Epithelial cell of proximal tubule (primary cell): ENCODE measurements at places on chromosomes 12 and 14.

DNA sequence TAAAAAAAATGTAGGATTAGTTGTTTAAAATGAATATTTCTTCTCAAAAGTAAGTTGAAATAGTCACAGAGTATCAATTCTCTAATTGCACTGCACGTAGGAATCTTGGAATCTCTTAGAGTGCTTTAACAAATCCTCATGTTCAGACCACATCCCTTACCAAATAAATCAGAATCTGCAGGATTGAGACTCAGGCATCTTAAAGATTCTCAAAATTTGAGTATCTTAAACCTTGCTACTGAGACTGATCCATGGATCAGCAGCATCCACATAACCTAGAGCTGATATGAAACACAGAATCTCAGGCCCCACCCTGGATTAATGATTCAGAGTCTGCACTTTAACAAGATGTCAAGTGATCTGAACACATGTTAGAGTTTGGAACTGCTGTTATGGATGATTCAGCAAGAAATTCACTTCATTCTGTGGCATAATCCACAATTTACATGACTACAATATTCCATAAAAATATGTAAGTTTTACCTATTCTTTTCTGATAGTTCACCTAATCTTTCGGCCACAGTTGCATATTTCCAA, 58.7 kb downstream of the ADAMTS20 start:
- no peak for DNase-seq

- no peak for DNase-seq
Measured at GRCh38 chr12:57452937-57453509, 2.1 kb upstream of the INHBE start.

DNA sequence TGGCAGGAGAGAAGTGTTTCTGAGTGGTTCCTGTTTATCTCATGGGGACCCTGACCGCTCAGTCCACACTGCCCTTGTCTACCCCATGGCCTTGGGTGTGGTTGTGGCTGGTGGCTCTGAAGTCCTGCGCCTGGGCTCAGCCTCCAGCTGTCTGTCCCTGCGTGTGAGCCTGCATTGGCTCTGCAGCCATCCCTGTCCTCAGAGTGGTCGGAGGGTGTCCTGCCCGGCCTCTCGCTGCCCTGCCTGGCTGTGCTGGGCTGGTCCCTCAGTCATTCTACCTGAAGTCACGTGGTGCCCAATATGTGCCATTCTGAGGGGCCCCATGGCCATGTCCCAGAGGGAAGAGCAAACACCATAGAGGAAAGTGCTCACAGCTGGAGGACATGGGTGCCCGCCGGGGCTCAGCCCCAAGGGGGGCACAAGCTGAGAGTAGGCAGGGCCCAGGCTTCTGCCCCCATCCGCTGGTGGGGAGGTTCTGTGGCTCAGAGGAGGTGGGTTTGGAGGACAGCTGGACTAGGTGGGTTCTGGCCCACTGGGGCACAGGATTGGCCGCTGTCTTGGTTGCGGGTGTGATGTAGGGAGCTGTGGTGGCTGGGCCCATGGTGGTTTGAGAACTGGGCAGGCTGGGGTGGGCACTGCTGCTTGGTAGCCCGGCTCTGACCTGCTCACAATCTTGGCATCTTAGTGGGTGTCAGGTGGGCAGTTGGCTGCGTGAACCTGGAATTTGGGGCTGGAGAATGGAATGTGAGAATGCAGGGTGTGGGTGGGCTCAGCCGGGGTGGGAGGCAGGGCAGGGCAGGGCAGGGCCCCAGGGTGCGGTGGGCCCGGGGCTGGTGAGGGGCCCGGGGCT, 11.6 kb downstream of the TEDC1 start:
- no peak for DNase-seq

DNA sequence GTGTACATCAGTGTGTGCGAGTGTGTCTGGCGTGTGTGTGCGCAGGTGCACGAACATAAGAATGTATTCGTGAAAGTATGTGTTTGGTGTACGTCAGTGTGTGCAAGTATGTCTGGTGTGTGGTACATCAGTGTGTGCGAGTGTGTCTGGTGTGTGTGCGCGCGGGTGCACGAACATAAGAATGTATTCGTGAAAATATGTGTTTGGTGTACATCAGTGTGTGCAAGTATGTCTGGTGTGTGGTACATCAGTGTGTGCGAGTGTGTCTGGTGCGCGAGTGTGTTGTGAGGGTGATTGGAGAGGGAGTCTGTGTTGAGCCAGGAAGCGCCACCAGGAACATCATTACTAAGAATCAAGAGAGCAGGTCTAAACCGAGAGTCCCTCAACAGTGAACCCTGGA, 143.8 kb downstream of the BCL11B start:
- no peak for DNase-seq

- DNase-seq, result no peak
Measured at GRCh38 chr12:1289371-1290155, 298.5 kb downstream of the ERC1 start.

DNA sequence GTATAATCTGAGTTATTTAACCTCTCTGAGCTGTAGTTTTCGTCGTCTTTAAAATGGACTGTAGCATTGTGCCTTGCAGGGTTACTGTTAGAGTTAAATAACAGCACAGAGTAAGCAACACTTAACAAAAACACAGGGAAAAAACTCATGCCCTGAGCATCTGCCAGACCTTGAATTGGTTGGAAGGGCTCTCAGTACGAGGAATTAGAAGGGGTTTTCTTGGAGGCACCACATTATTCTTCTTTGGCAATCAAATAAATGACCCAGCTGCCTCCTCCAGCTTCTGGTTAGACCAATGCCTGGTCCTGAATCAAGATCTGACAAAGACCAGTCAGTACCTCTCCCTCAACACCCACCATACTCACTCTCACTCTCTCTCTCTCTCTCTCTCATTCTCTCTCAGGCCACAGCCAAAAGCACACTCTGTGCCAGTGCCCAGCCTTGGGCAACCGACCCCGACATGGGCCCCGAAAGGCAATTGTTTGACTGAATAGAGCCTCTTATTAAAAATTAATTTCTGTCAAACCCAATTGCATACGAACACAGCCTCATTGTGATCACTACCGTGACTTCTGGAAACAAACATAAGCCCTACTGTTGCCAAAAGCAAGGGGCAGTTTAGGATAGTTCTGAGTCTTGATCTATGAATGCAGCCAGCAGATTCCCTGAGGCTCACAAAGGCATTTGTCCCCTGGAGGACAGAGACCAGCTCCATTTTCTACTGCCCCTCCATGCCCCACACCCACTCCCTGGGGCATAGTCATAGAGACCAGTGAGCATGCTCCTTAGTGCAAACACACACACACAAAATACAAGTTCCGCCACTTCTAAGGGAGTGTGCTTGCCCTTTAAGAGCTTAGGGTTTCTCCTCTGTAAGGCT, 23.9 kb downstream of the DUSP6 start:
- DNase-seq, result no peak

- DNase-seq, result no peak
Measured at GRCh38 chr12:3182426-3182825, 105.2 kb downstream of the TSPAN9 start.

GRCh38 chr14:24084440-24084839, 9.7 kb upstream of the PCK2 start:
- no peak for DNase-seq

DNA sequence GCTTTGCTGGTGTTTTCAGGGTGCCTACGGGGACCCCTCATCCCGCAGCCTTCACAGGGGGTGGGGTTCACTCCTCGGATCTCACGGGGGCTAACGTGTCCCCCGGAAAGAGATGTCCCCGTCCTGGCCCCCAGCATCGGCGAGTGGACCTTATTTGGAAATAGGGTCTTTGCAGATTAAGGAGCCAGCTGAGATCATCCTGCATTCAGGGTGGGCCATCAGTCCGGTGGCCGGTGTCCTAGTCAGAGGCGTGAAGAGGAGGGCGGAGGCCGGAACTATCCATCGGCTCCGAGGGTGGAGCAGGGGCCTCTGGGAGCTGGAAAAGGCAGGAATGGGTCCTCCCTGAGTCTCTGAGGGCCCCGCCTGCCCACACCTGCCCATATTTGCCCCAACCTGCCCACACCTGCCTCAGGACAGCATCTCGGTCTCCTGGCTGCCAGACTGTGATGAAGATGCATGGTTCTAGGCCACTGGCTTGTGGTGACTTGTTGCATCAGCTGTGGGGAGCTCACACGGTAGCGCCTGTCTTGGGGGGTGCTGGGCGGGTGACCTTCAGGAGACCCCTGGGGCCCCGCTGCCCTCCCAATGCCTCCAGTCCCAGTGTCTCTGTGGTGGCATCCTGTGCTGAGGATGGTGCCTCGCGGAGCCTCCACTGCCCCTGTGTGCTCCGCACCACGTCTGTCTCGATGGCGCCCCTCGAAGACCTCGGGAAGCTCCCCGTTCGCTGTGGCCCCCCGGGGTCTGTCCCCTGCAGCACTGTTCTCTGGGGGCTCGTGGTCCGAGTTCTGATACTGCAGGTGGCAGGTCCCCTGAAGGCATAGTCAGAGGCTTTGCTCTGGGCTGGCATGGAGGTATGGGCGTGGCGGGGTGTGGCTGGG, 14.7 kb downstream of the NOC4L start:
- no peak for DNase-seq

GRCh38 chr12:10528174-10528953, 22.7 kb downstream of the EIF2S3B start:
- DNase-seq, result no peak

DNA sequence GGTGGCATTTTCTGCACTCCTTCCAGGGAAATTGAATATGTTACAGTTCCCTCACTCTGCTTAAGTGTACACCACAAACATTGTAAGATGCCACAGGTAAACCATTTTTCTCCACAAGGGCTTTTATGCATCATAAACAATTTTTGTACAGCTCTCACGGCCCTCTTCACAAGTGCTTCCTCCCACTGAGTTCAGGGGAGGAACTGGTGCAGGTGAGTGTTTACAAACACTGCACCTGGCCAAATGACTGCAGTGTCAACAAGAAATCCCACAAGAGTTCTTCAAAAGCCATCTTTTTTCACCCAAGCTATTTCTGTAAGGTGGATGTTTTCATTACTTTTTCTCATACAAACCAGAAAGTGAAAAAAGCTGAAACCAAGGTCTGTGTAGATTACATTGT, 973.2 kb downstream of the AACS start:
- DNase-seq, result no peak

GRCh38 chr12:43921666-43922337, 85.9 kb downstream of the TMEM117 start:
- DNase-seq, result peak; percentile 9

DNA sequence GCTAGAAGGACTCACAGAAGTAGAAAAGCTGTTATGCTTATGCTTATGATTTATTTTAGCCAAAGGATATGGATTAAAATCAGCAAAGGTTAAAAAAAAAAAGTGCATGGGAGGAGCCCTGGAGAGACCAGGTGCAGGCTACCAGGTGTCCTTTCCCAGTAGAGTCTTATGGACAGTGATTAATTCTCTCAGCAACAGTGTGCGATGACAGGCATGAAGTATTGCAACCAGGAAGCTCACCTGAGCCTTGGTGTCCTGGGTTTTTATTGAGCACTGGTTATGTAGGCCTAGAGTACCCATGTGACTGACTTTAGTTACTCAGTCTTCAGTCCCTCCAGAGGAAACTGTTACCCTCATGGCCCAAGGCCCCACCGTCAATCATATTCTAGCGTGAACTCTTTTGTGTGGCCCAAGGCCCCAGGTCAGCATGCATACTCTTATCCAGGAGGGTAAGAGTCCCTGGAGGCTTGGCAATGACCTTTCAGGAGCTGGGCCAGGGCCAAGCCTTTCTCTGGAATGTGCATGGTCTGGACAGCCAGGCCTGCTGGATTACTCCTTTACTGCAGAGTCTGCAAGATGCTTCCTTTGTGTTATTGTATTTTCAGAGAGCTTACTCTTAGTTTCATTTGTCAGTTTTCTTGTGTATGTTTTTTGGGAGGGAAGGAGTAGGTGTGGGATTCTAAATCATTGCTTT, 69.6 kb upstream of the RD3L start:
- no peak for DNase-seq

- DNase-seq, result no peak
Measured at GRCh38 chr12:8941691-8942478, 7.6 kb downstream of the M6PR start.

GRCh38 chr14:92651758-92652406, 96.5 kb downstream of the LGMN start:
- no peak for DNase-seq

- peak; percentile 88 for DNase-seq
Measured at GRCh38 chr12:75814851-75815754, 216.5 kb downstream of the PHLDA1 start.

GRCh38 chr12:28027947-28028724, 55.6 kb upstream of the PTHLH start:
- no peak for DNase-seq

DNA sequence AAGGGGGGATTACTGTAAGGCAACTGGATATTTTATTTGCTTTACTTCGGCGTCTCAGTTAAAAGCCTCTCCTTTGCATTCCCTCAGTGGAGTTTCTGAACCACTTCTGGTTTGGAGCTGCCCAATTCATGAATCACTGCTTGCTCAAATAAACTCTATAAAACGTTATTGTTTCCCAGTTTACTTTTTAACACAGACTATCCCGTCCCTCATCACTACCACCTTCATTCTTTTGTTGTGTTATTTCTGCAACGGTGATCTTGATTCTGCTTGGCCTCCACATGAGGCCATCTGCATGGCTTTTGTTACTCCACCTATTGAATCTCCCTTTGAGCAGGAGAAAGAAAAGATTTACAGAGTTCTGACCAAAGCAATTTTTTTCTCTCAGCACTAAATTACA, 104.0 kb upstream of the PLEKHA5 start:
- peak; percentile 47 for DNase-seq

GRCh38 chr12:116187151-116187511, 90.4 kb downstream of the MED13L start:
- DNase-seq, result no peak

GRCh38 chr14:34199585-34199984, 248.7 kb upstream of the EGLN3 start:
- DNase-seq, result no peak

- DNase-seq, result no peak
Measured at GRCh38 chr14:79331830-79332229, 879.5 kb downstream of the DIO2 start.
